ENCODE measurements at places on chromosomes 1 and 21. TPM values are rescaled to one million over a fixed set of nuclear protein-coding genes. Genes with fewer than 3 reads are reported as not detected.
A peak's percentile ranks its signal among the peaks of the same experiment; 100 is the strongest.

DNA sequence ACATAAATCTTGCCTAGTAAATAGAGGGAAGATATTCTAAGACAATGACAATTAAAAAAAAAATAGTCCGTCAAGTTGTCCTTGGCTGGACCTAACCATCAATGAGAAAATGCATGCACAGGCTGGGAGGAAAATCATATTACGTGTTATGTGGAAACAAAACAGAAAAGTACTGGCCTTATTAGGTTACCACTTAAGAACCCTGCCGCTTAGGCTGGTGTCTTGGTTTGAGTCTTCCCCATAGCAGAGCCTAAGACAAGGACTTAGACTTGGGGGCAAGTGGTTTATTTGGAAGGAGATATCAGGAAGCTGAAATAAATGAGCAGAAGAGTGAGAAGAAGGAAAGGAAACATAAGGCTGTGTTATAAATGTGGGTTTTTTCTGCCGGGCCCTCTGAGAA lies 186.4 kb downstream of the MRPL39 start:
- H3K27ac ChIP-seq: peak overlapping the region; percentile 89
- peak overlapping the region; percentile 55 for H3K4me3 ChIP-seq
- no peaks in the 10 kb centered on the region for H3K27me3 ChIP-seq
- peaks cover 55% of the 10 kb centered on the region for H3K4me1 ChIP-seq
- DNase-seq: no peak

Gene PAX7
- not detected for total RNA-seq

Gene ANKRD34A
- total RNA-seq: 7.7 TPM

Gene HES3
- not detected for total RNA-seq

Gene CHD5
- total RNA-seq: 0.63 TPM

DNA sequence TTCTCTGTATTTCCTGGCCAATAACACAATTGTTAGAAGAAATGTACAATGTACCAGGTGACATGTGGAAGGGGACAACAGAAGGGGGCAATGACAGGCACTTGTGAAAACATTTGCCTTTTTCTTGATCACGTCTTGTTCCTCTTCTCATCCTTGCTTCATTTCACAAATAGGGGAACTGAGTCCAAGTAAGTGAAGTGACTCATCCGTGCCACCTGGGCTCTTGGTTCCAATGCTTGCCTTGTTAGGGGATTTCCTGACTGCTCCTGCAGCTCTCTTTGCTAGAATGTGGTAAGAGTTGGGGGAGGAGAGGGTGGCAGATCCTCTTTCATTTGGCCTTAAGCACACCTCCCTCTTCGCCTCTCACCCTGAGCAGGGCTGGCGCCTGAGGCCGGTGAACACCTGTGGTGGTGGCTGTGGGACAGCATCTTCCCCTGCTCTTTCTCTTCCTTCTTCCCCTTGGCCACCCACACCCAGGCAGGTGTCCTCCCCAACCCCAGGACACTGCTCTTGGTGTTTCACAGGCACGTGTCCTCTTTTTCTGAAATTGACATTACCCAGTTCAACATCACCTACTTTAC lies 2.2 kb upstream of the RHEX start:
- H3K4me1 ChIP-seq: peaks cover 37% of the 10 kb centered on the region
- no peaks in the 10 kb centered on the region for H3K36me3 ChIP-seq
- peak; percentile 81 for DNase-seq

DNA sequence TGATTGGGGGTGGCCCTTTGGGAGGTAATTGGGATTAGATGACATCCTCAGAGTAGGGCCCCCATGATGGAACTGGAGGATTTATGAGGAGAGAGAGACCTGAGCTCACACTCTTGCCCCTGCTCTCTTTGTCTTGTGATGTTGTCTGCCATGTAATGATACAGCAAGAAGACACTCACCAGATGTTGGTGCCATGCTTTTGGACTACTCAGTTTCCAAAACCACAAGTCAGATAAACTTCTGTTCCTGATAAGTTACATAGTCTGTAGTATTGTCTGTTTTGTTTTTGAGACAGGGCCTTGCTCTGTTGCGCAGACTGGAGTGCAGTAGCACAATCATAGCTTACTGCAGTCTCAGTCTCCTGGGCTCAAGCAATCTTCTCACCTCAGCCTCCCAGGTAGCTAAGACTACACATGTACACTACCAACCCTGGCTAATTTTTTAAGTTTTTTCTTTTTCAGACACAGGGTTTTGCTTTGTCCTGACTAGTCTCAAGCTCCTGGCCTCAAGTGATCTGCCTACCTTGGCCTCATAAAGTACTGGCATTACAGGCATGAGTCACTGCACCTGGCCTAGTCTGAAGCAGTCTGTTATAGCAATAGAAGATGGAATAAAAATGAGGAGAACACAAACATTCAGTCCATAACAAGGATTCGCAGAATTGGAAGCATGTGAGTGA lies 115.0 kb upstream of the GALNT2 start:
- H3K4me1 ChIP-seq: peaks cover 4% of the 10 kb centered on the region
- H3K4me3 ChIP-seq: no peak overlapping the region
- H3K27me3 ChIP-seq: peaks cover 3% of the 10 kb centered on the region
- H3K27ac ChIP-seq: no peak overlapping the region
- DNase-seq: no peak

- no peaks in the 10 kb centered on the region for H3K36me3 ChIP-seq
- no peak overlapping the region for H3K27ac ChIP-seq
- H3K4me3 ChIP-seq: no peak overlapping the region
- DNase-seq: no peak
- no peaks in the 10 kb centered on the region for H3K4me1 ChIP-seq
- no peaks in the 10 kb centered on the region for H3K27me3 ChIP-seq
Measured at GRCh38 chr1:93576346-93576745, 105.3 kb downstream of the BCAR3 start.

DNA sequence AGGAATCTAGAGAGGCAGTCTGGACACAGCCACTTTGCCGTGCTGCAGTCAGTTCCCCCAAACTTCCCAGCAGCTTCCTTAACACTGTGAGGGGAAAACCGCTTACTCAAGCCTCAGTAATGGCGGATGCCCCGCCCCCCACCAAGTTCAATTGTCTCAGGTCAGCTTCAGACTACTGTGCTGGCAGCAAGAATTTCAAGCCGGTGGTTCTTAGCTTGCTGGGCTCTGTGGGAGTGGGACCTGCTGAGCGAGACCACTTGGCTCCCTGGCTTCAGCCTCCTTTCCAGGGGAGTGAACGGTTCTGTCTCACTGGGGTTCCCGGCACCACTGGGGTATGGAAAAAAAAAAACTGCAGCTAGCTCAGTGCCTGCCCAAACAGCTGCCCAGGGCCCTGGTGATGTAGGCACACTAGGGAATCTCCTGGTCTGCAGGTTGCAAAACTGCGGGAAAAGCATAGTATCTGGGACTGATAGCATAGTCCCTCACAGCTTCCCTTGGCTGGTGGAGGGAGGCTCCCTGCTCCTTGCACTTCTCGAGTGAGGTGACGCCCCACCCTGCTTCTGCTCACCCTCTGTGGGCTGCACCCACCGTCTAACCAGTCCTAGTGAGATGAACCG lies 23.7 kb upstream of the HFM1 start:
- no peak for DNase-seq
- H3K27me3 ChIP-seq: peaks cover 21% of the 10 kb centered on the region
- no peak overlapping the region for H3K27ac ChIP-seq

Gene CAPZB
- 340 TPM for total RNA-seq

Gene SEC16B
- total RNA-seq: not detected

Gene OR2AK2
- not detected for total RNA-seq

- DNase-seq: no peak
- H3K4me1 ChIP-seq: peaks cover 29% of the 10 kb centered on the region
- H3K36me3 ChIP-seq: no peaks in the 10 kb centered on the region
- no peaks in the 10 kb centered on the region for H3K27me3 ChIP-seq
- peak overlapping the region; percentile 40 for H3K27ac ChIP-seq
Measured at GRCh38 chr1:86933562-86934377, 19.3 kb downstream of the HS2ST1 start.

Gene APH1A
- 87.4 TPM for total RNA-seq

Gene CACNA1S
- not detected for total RNA-seq

DNA sequence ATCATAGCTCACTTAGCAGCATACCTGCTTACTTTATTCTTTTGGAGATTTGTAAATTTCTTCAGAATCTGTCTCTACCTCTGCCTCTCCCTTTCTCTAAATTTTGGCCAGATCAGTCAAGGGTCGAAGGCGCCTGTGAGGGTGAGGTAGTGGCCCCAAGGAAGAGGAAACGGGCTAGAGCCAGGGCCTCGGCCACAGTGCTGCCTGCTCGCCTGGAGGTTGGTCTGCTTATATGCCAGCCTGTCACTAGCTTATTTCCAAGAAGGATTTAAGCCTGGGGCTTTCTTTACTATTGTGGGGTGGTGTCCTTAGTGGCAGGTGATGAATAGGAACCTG lies 19.6 kb downstream of the PEX14 start:
- peak overlapping the region; percentile 68 for H3K4me3 ChIP-seq
- H3K4me1 ChIP-seq: peaks cover 49% of the 10 kb centered on the region
- H3K27me3 ChIP-seq: no peaks in the 10 kb centered on the region
- H3K36me3 ChIP-seq: peaks cover 7% of the 10 kb centered on the region
- H3K27ac ChIP-seq: peak overlapping the region; percentile 92
- no peak for DNase-seq

- no peak overlapping the region for H3K27ac ChIP-seq
- no peaks in the 10 kb centered on the region for H3K36me3 ChIP-seq
- H3K4me1 ChIP-seq: no peaks in the 10 kb centered on the region
- H3K4me3 ChIP-seq: no peak overlapping the region
- no peaks in the 10 kb centered on the region for H3K27me3 ChIP-seq
- no peak for DNase-seq
Measured at GRCh38 chr21:27614231-27614630, 647.3 kb upstream of the ADAMTS5 start.

DNA sequence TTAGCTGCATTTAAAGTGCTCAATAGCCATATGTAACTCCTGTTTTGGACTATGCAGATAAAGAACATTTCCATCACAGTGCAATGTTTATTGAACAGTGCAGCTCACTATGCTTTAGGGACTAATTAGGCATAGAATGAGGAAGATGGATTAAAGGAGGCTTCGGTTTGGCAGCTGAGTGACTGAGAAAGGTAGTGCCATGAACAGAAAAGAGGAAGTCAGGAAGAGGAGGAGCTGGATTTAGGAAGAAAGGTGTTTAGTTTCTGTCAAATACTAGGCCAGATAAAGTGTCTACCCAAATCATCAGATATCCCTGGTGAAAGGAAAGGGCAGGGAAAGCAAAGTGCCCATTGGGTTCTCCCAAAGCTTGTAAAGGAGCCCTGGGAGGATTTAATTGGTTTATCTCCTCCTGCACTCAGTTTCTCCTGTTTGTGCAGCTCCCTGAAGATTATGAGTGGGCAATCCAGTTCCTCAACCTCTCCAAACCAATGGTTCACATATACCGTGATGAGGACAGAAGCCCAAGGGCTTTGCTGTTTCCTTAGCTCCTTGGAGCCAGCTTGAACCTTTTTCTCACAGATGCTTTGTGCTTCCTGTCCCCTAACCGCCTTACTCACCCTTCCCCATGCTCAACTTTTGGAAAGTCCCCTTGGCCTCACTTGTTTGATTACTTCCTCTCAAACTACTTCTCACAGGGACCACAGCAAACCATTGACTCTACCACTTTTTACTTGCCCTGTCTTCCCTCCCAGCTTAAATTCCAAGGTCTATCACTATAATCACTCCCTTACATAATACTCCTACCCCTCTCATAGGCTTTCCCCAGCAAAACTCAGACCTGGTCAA lies 3.5 kb upstream of the RAP1A start:
- H3K27ac ChIP-seq: peak overlapping the region; percentile 91
- DNase-seq: peak; percentile 75
- peak overlapping the region; percentile 32 for H3K4me3 ChIP-seq
- H3K4me1 ChIP-seq: peaks cover 39% of the 10 kb centered on the region
- H3K36me3 ChIP-seq: peaks cover 6% of the 10 kb centered on the region

DNA sequence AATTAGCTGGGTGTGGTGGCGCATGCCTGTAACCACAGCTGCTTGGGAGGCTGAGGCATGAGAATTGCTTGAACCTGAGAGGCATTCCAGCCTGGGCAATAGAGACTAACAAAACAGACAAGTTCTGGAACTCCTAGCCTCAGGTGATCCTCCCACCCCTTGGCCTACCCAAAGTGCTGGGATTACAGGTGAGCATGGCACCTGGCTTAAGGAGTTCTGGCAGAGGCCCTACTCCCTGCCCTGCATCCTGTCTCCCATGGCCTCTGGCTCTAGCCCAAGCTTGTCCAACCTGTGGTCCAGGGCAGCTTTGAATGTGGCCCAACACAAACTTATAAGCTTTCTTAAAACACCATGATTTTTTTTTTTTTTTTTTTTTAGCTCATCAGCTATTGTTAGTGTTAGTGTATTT lies 20.4 kb downstream of the TOMM20 start:
- H3K4me1 ChIP-seq: peaks cover 34% of the 10 kb centered on the region
- no peak overlapping the region for H3K4me3 ChIP-seq
- peaks cover 60% of the 10 kb centered on the region for H3K36me3 ChIP-seq
- no peak for DNase-seq
- no peak overlapping the region for H3K27ac ChIP-seq

GRCh38 chr1:25486602-25487001 lies 55.9 kb downstream of the MACO1 start:
- no peak overlapping the region for H3K27ac ChIP-seq
- H3K36me3 ChIP-seq: peaks cover 26% of the 10 kb centered on the region
- H3K27me3 ChIP-seq: no peaks in the 10 kb centered on the region
- H3K4me3 ChIP-seq: no peak overlapping the region
- DNase-seq: peak; percentile 28

DNA sequence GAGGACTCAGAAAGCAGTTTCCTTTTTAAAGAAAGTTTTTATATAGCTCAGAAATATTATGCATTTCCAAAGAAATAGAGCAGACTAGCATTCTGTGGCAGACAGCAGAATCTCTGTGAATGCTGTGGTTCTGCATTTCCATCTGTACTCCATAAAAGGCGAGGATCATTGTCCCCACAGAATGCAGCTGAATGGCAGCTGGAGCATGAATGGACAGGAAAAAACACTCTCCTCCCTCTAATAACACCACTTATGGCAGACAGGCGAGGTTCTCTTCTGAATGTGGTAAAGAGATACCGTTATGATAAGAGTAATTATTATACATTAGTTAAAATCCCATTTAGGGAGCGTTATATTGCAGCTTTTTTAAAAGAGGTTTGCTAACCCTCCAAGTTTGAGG lies 81.4 kb upstream of the WLS start:
- no peak for DNase-seq
- no peaks in the 10 kb centered on the region for H3K4me1 ChIP-seq
- no peaks in the 10 kb centered on the region for H3K36me3 ChIP-seq
